ENCODE measurements at places on chromosomes 5 and 9.

DNA sequence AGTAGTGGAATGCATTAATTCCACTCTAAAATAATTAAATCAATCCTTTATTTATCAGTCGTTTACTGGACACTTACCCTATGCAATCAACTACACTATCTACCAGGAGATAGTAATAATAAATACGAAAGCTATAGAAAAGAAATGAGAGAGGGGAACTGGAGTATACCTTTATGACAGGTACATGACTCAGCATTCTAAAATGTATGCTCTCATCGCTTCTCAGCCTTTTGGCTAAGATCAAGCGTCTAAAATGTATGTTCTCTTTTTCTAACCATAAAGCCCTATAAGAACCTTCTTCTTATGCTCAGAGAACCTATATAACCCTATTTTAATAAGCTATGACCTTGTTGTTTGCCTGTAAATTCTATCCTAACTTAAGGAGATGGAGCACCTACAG lies 753.9 kb upstream of the DMAC1 start:
- DNase-seq: no peak

- no peak for DNase-seq
These were observed 61.8 kb upstream of the PLEKHG4B start for GRCh38 chr5:30131-30530.

DNA sequence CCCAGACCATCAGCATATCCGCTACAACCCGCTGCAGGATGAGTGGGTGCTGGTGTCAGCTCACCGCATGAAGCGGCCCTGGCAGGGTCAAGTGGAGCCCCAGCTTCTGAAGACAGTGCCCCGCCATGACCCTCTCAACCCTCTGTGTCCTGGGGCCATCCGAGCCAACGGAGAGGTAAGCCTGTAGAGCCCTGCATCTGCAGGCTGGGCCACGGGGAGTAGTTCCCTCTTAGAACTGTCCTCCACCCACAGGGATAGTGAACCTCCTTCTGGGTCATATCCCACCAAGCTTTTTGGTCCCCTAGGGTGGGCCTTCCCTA lies 569 bp downstream of the GALT start:
- no peak for DNase-seq

- DNase-seq: no peak
These were observed 6.0 kb upstream of the NSMF start for GRCh38 chr9:137465000-137465719.

GRCh38 chr5:3596857-3597166 lies 1.2 kb downstream of the IRX1 start:
- DNase-seq: no peak

DNA sequence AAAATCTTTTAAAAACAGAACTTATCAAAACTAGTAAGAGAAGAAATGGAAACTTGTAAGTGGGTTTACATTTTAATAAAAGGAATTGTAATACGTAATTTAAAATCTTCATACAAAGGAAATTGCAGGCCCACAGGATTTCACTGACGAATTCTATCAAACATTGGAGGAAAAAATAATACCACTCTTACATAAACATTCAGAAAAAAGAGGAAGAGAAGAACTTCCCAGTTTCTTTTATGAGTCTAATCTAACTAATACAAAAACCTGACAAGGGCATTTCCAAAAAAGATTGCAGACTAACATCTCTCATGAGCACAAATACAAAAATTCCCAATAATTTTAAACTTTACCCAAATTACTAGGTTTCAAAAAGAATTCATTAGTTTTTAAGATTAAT lies 149.0 kb downstream of the RANBP17 start:
- no peak for DNase-seq

- no peak for DNase-seq
These were observed 1639.4 kb upstream of the C9orf72 start for GRCh38 chr9:29212397-29213387.

DNA sequence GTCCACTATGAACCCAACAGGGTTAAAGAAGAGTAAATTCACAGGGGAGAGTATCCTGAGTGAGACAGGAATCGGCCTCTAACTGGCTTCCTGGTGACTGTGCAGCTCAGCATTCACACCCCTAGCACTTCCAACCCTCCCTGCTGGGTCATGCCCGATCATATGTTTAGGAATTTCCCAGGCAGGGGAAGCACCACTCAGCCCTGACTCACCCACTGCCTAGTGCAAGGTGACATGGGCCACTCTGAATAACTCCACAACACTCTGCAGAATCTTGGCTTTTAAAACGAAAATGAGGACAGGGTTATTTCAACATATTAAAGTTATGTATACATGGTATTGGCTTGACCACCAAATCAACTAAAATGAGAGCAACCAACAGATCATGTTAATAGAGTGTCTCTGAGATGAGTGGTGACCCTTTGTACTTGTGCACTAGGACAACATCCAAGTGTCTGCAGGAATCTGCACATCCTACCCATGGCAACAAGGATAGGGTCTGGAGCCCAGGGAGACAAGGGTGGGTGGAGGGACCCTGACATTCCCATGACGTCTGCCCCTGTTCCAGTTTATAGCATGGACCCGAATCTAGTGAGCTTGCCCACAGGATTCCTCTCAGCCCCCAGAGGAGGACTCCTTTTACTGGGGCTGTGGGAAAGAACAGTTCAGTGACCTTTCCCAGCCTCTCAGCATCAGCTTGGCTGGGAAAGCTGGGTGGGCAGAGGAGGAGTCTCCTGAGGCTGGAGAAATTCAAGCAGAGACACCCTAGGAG lies 485.8 kb downstream of the SEMA5A start:
- no peak for DNase-seq

- peak; percentile 53 for DNase-seq
These were observed 4.0 kb downstream of the SNX30 start for GRCh38 chr9:112754578-112754977.

DNA sequence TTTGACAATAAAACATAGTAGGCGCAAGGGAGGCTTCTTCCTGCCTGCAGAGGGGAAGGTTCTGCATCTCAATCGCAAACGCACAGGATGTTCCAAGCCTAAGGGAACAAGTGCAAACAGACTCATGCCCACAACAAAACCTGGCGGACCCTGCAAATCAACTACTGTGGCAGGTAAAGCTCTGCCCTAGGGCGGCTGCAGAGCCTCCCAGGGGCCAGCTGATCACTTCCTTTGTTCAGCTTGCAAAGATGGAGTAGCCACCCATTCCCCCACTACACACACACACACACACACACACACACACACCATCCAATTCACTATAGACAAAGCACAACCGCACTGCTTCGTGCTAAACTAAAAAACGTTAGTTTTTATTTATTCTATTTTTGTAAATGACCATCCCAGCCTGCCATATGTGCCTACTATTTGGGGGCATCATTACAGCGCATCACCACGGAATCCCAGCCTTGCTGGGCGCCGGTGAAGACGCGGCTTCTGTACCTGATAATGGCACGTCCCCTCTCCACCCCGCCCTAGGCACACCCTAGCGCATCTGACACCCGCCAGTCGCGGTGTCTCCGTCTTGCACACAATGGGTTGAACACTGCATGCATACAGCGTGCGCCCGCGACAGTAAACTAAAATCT lies 57.6 kb downstream of the DPYSL3 start:
- DNase-seq: no peak
